ENCODE measurements at places on chromosomes 5 and 9.

DNA sequence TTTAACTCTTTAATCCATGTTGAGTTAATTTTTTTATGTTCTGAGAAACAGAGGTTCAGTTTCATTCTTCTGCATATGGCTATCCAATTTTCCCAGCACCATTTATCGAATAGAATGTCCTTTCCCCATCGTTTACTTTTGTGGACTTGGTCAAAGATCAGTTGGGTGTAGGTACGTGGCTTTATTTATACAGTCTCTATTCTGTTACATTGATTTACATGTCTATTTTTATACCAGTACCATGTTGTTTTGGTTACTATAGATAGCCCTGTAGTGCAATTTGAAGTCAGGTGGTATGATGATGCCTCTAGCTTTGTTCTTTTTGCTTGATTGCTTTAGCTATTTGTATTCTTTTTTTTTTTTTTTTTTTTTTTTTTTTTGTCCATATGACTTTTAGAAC is 462.0 kb downstream of the HTR1A start:
- DNase-seq: no peak

DNA sequence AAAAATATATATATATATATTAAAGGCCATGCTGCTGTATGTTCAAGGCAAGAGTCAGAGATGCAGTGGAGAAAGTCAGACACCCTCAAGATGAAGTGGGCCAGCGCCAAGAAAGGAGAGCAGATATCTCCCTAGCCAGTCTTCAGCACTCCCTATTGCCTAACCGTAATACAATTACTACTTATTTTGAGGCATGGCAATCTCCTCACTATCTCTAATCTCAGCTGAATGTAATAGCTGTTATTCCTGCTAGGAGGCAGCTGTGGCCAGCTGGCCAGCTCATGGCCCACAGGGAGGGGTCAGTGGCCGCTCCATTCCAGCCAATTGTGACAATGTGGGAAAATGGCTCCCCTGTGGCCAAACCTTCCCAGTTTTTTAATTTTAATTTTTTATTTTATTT is 87.5 kb upstream of the FBXW11 start:
- DNase-seq: no peak

DNA sequence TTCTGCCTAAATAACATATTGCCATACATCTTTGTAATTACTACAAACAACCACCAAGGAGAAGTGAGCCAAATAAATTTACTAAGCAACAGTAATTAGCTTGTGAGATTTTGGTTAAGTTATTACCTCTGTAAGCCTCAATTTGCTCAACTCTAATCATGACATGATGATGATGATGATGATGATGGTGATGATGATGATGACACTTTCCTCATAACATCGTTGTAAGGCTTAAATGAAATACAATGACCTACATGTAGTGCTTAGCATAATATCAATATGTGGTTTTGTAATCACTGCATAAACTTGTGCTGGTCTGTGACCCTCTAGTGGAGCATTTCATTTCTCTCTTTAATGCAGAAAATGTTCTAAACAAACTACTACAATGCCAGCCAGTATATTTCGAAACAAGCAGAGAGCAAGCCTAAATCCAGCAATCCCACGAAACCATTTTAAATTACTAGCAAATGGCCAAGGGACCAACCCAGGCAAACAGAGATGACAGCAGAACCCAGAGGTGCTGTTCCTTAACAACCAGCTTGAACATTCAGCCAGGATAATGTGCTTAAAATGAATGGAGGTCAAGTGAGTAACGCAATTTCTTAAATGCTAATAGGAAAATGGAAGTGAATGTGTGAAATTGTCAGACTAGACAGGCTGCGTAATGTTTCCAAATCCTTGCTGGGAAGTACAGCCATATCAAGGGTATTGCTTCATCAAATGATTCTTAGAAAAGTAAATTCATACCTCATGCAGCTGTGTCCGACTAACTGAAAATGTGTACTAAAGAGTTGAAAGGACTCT is 281.9 kb upstream of the PUM3 start:
- no peak for DNase-seq

DNA sequence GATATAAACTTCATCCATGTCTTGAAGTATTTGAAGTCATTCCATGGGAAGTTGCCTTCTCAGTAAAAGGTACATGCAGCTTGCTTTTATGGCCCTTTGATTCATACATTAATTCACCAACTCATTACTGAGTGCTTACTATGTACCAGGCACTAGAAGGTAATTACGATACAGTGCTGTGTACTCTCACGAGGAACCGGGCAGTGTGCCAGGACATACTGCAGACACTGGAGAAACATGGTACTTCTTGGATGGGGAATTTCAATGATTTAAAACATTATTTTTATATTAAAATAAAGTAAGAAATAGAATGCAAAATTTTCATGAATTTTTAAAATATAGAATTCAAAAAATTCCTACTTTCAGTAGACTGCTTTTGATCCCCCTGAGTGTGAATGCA is 71.4 kb upstream of the WDR41 start:
- no peak for DNase-seq

- no peak for DNase-seq
Observed at GRCh38 chr5:57862942-57863341, 380.3 kb upstream of the ACTBL2 start.

DNA sequence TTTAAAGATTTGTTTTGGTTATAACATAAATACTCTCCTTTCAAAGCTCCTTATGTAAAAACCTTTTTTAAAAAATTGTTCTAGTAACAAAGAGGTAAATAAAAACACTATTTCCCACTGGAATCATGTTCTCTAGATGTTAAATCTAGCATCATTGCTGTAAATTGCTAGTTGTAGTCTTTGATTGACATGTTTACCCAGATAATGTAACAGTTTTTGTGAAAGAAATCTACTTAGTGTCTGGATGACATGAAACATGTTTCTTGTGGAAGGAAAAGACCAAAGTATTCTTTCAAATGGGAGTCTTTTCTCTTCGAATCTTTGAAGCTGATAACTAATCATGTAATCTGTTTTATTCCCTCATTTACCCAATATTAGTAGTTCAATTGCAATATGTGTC is 1565.9 kb upstream of the WWC1 start:
- no peak for DNase-seq

DNA sequence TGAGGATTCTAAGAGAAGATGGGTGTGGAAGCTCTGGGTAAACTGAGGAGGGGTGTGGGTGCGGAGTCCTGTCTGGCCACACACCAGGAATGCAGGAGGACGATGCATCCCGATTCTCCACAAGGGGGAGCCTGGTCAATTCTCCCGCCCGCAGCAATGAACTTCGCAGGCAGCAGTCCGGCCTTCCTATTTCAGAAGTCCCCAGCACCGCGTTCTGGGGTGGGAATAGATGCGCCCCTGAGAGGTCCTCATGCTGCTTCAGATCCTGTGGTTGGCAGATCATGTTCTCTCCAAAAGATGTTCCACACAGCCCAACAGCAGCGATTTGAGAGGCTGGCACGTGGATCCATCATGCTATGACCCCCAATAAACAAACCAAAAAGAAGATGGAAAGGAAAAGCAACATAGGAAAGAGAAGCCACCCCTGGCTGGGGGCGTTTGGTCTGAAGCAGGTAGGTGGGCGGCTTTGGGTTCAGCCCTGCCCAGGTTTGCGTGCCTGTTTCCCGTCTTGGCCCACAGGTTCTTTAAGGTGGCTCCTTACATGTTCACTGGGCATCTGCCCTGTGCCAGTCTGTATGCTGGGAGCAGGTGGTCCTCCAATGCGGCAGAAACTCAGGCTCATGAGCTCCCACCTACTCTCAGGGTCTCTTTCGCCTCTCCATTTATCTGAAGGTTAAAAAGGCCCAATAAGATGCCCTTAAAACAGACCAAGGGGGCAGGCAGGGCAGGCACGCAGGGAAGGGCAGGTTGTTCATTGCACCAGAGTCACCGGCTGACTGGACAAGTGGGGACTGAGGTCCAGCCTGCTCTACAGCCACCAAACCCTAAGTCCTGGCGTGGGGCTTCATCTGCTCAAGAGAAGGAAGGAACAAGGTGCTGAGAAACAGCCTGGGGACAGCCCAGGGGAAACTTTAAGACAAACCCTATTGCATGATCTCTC is 171.6 kb downstream of the PAX5 start:
- DNase-seq: no peak

GRCh38 chr5:133947431-133947841 is 21.0 kb downstream of the C5orf15 start:
- DNase-seq: no peak

- DNase-seq: no peak
Observed at GRCh38 chr5:173180331-173180730, 36.0 kb downstream of the BNIP1 start.

DNA sequence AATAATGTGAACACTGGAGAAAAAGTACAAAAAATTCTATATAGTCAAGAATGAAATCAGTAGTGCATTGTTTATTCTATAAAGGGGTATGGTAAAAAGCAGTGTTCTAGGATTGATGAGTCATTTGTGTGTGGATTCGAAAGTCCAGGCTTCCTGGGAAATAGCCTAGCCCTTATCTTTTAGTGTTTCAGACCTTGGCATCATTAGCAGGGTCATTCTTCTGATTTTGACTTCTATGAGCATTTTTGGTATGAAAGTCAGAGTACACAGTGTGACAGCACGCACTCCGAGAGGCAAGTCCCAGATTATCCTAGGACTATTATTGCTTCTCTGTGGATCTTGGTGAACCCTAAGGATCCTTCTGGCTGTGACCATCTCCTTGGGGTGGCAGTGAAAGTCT is 16.9 kb downstream of the PCSK5 start:
- no peak for DNase-seq

GRCh38 chr5:77776554-77777206 is 541 bp upstream of the TBCA start:
- no peak for DNase-seq

DNA sequence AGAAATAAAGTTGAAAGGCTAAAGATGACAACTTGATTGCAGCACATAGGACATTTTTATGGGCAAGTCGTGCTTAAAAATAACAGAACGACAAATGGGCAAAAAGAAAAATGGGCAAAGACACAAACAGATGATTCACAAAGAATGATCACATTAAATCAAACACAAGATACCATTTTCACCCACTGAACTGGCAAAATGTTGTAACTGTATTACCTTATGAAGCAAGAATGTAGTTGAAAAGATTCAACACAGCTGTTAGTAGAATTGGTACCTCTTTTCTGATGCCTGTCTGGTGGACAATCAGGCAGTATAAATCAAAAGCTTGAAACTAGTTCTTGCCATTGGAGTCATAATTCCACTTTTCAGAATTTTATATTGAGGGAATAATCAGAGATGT is 81.0 kb upstream of the PALM2AKAP2 start:
- no peak for DNase-seq

DNA sequence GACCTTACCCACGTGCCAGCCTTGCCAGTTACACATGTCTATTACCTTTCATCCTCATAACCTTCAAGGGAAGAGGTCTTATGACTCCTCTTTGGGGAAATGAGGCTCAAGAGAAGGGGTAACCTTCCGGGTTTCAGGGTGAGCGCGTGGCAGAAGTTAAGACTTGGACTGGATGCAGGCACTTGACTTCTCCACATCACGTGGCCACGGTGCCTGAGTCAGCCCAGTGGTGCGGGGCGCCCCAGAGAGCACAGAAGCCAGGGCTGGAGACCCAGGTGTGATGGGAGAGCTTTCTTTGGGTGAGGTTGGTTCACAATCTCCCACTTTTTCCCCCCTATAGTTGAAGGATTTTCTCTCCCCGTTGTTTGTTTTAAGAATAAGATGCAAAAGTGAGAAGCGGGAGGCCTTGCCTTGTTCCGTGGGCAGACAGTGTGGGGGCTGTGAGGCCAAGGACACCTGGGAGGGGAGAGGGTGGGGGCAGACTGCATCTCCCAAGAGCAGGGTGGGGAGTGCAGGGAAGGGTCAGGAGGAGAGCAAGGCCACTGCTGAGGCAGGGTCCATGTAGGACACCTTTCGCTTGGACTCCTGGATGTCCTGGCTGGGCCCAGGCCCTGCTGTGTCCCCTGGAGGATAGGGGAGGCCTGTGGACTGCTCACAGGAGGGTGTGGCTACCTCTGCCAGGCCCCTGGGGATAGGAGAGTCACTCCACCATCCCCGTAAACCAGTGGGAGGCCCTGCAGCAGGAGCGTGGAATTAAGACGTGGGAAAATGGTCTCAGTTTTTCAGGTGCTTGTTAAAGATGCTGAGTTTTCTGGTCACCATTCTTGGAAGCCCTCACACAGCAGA is 90.0 kb upstream of the CTSL start:
- DNase-seq: no peak

DNA sequence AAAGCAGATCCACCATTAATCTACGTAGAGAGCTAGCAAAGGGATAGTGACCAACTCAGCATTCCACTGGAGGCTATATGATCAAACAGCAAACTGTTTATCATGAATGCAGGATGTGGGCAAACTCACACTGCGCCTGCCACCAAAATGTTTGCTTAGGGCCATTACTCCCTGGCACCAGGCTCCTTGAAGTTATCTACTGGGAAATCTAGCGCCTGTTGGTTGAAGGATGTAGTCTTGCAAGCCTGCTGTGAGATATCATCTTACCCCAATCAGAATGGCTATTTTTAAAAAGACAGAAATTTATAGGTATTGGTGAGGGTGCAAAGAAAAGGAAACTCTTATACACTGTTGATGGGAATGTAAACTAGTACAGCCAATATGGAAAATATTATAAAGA is 332.5 kb upstream of the RPS23 start:
- no peak for DNase-seq

GRCh38 chr5:66932457-66932856 is 264.1 kb downstream of the CD180 start:
- no peak for DNase-seq

- no peak for DNase-seq
Observed at GRCh38 chr5:125214080-125214479, 467.6 kb upstream of the ZNF608 start.

GRCh38 chr5:123665822-123666371 is 153.9 kb downstream of the CSNK1G3 start:
- DNase-seq: no peak

DNA sequence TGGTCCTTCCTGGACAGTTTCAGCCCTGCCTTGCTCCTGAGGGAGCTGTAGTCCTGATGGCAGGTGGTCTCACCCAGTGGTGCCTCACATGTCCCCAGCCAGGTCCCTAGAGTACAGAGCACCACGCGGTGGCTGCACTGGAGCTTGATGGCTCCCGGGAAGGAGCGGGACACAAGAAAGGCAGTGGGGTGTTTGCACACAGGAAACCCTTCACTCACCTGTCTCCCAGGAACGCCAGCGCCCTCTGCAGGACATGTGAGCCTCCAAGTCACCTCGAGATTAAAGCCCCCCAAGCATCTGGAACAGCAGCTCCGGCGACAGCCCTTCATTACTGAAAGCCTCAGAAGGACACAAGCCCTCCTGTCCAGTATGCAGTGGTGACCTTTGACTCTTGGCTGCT is 19.9 kb upstream of the TMEM250 start:
- peak; percentile 45 for DNase-seq

DNA sequence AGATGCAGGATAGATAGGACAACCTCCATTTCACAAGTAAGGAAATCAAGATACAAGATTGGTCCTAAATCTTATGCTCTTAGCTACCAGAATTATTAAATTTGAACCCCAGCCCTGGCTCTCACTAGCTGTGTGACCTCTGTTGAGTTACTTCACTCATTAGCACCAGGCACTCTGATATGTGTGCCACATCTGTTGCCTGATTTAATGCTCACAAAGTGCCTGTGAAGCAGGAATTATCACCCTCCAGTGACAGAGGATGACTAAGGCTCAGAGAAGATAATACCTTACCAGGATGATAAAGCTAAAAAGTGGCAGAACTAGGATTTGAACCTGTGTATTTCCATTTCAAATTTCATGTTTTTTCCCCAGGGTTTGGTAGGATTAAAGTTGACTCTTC is 110.0 kb downstream of the PLPPR1 start:
- no peak for DNase-seq

Measured in hematopoietic multipotent progenitor cell treated with erythropoietin and hydrocortisone succinate and interleukin-3 and kit ligand, for 17 days (in vitro differentiated cells).